ENCODE measurements at places on chromosomes 16 and 17. TPM values are rescaled to one million over a fixed set of nuclear protein-coding genes. Genes with fewer than 3 reads are reported as not detected.

DNA sequence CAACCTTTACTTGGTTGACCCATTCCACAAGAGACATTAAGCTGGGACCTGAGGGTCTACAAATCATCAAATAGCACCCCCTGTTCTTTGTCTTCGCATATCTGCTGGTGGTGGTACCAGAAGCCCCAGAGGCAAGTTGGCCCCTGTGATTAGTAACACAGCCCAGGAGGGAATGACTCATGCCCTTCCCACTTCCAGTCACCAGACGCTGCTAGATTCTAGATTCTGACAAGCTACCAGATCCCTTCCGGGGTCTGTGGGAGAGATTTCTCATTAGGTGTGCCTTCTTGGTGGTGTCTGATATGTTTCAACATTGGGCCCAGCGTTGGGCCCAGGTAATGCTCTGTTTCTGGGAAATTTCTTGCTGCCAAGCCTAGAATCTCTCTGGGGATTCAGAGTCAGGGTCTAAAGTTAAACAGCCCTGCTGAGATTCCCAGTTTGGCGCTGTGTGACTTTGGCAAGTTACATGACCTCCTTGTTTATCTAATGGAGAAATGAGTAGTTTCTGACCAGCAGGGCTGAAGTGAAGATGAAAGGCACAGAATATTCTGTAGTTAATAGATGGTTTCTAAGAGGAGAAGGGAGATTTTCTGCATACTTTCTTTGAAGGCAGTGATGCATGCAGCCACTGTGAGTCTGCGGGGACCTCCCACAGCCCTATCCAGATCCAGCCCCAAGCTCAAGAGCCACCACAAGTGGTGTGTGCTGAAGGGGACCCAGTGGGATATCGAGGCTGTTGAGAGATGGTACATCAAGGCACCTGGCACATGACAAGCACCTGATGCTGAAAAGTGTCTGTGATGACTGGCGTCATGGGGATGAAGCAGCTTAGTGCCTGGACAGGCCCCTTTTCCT, 3.9 kb downstream of the TRPV2 start:
- no peak for DNase-seq

The SPATA32 gene
- 0.05 TPM for total RNA-seq

- DNase-seq = no peak
Measured at GRCh38 chr17:51907041-51907440, 251.5 kb downstream of the CA10 start.

The CIBAR2 gene
- 0.09 TPM for total RNA-seq

The HLF gene
- 0.57 TPM for total RNA-seq

GRCh38 chr17:49978501-49978900, 9.5 kb downstream of the DLX4 start:
- DNase-seq = no peak

- no peak for DNase-seq
Measured at GRCh38 chr17:62994931-62995330, 28.9 kb downstream of the TANC2 start.

Measured in thymus (tissue), 14 donors.